ENCODE measurements at places on chromosomes 5 and 9.

DNA sequence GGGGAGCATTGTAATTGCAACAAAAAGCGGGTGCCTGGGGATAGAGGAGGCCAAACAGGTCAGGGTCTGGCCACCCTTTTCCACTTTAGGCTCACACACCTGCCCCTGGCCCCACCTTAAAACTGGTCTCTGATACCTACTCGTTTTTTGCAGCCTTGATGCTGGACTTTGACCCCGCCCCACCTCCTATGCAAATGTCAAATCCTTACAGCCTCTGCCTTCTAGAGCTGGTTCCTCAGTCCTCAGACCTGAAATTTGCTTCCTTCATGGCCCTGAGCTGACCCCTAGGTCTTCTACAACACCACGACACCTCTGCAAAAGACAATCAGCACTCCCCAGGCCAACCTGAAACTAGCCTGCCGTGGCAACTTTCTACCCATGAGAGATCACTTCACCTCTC, 37.7 kb downstream of the SMIM23 start:
- DNase-seq, result no peak

DNA sequence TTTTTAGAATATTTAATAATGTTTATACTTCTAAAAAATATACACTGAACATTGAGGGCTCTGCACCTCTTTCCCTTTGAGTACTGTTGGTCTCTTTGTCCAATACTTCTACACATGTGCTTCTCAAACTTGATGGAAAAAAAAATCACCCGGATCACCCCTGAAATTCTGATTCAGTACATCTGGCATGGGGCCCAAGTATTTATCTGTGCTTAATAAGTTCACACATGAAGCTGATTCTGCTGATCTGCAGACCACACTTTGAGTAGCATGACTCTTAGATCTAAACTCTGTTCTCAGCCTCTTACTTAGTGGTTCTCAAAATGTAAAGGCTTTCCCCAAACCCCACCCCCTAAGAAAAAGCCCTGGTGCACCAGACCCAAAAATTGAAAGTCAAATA, 12.0 kb downstream of the RUSC2 start:
- DNase-seq, result no peak

- DNase-seq, result no peak
These were observed 16.4 kb downstream of the RAD23B start for GRCh38 chr9:107299437-107299836.

DNA sequence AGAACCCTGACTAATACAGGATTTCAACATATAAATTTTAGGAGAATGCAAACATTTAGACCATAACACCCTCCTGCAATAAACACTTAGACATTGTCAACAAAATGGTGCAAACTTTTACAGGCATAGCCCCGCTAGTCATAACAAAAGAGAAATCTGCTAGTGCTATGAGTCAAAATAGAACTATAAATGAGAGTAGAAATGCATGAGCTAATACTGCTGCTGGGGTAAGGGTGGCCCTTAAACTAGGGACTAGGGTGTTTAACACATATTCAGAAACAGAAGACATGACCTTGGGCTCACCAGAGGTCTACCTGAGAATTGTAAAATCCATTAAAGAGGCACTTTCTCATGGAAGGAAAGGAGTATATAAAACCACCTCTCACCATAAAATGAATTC, 131.6 kb downstream of the TLR4 start:
- no peak for DNase-seq

DNA sequence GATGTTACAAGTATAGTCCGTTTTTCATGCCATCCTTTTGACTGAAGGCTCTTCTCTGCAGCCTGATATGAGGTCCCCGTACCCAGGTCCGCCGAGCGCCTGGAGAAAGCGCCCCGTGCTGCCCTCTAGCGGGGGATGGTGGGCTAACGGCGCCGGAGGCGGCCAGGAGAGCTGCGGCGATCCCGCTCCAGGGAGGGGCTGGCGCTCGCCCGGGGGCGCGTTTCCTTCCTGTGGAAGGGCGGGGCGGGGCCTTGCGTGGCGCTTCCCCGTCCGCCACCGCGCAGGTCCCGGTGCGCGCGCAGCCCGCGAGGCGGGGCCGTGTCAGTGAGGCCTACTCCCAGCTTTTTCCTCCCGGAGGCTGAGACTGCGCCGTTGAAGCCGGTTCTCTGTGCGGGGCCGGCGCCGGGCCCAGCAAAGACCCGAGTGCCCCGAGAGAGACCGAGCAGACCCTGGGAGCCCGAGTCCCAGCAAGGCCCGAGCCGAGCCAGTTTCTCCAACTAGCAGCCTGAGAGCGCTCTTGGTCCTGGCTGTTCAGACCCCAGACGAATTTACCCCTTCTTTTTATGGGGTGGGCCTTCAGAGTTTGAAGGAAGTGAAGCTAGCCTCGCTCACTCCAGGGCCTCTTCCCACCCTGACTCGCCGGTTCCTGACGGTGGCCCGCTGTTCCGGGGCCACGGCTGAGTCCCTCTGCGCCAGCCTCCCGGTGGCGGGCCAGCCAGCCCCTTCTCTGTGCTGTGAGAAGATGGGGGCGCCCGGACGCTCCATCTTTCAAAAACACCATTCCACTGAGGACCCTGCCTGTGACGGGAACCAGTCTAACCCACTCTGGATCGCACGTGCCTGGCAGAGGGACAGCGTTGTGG, 9.7 kb upstream of the PHF2 start:
- peak; percentile 98 for DNase-seq

GRCh38 chr9:18890372-18890771, 142.6 kb downstream of the SAXO1 start:
- no peak for DNase-seq

DNA sequence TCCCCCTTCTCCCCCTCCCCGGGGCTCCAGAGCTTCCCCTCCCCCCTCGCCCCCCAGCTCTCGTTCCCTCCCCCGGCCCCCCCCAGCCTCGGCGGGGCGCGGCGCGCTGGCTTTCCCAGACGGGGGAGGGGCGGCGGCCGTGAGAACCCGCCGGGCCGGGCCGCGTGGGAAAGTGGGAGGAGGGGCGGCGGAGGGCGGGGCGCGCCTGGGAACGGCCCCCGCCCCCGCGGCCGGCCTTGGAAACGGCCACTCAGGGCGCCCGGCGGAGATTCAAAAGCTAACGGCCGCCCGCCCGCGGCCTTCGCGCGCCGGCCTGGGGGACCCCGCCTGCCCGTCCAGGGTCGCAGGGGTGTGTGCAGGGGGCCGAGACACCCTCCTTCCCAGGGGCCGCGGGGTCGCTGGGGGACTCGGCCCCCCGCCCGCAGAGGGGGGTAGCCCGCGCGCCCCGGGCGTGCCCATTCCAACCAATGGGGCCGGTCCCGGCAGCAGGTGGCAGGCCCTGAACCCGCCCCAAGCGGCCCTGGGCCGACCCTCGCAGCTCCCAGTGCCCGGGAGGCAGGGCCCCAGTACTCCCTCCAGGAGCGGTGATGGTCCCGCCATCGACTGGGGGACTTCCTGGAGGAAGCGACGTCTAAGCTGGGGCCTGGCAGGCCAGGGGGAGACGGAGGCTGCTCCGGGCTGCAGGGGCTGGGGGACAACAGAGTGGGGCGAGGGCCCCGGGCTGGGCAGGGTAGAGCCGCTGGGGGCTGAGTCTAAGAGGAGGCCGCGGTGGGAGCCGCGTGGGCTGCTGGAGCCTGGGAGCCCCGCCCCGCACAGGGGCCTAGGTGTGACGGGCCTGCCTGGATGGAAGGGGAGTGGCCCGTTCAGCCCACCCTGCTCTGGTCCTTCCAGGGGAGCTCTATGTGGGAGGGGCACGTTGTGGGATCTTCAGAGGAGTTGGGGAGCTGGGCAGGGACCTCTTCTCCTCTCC, 14.2 kb upstream of the NRARP start:
- DNase-seq, result no peak

GRCh38 chr9:134043531-134043988, 18.3 kb downstream of the BRD3OS start:
- no peak for DNase-seq

- DNase-seq, result no peak
These were observed 17.4 kb downstream of the WDR31 start for GRCh38 chr9:113322671-113323070.

DNA sequence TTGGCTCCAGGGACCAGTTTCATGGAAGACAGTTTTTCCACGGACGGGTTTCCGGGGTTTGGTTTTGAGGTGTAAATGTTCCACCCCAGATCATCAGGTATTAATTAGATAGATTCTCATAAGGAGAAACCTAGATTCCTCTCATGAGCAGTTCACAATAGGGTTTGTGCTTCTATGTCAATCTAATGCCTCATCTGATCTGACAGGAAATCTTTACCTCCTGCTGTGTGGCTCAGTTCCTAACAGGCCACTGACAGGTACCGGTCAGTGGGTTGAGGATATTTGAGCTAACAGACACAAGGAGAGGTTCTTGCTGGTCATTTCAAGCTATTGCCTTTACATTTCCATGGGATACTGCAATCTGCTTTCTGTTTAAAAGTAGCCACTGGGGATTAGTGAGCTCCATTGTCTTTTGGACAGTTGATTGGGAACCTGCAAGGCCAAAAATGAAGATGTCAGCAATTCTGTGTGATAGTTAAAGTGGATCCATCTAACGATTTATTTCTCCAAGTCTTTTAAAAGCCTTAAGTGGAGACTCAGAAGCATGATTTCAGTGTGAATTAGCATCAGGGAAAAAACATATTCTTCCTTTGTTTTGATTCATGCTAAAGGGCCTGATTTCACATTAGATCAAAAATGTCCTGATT, 38.6 kb downstream of the MRPS30 start:
- no peak for DNase-seq

DNA sequence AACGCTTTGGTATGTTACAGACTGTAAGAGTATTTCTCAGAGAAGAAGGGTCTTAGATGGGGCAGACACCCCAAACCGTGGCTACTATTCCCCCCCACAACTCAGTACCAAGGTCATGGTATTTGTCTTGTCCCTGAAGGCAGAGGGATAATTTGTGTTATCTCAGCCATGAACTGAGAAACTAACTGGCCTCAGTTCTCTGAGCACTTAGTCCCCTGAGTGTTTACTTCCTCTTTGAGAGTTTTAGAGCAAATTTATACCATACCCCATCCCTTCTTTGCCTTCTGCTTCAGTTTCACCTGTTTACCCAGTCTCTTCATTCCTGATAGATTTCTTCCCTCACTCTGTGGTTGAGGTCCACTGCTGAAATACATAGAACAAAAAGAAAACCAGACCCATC, 183.9 kb downstream of the LRRC70 start:
- DNase-seq, result no peak

DNA sequence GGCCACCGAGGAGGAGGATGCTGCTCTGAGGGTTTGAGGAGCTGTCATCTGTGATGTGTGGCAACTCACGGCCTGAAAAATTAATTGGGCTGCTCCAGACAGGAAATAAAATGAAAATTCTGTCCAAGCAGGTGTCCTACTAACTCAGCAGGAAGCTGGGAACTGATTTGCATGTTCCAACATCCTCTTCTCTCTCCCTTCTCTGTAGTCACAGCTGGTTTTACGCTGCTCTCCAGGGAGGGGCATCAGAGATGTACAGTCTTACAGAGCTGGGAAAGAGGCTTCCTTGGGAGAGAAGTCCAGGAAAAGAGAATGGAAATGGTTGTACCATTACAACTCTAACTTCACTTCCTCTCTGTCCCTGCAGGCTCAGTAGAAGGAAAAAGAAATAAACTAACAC, 24.2 kb upstream of the SIL1 start:
- DNase-seq, result no peak

All from ELF-1 (cell line).